Activated naive CD4-positive, alpha-beta T cell treated with anti-CD3 and anti-CD28 coated beads, Interleukin-2, amount 50 U/mL, for 72 hours (primary cell): ENCODE measurements at places on chromosomes 12 and 14. TPM values are rescaled to one million over a fixed set of nuclear protein-coding genes. Genes with fewer than 3 reads are reported as not detected.

GYS2 gene
- not detected for total RNA-seq

PLEKHG3 gene
- 0.66 TPM for total RNA-seq

DNA sequence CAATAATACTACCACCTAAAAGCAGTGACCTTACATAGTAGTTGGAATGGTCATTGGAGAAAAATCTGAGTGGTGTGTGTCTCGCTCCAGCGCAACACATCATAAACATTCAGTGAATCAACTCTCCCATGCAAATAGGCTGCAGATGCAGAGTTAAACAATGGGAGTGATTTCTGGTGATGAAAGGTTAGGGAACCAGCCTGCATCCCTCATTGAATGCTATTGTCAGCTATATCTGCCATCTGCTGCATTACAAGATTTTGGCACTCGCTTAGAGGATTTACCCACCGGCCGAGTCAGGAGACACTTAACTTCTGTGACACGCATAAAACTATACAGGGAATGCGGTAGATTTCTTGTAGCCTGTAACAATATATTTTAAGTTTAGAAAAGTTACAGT is 900.9 kb downstream of the FLRT2 start:
- DNase-seq = no peak

GRCh38 chr12:118714051-118714460 is 267.3 kb upstream of the SRRM4 start:
- peak; percentile 33 for DNase-seq
